ENCODE measurements at places on chromosomes 5 and 9.

DNA sequence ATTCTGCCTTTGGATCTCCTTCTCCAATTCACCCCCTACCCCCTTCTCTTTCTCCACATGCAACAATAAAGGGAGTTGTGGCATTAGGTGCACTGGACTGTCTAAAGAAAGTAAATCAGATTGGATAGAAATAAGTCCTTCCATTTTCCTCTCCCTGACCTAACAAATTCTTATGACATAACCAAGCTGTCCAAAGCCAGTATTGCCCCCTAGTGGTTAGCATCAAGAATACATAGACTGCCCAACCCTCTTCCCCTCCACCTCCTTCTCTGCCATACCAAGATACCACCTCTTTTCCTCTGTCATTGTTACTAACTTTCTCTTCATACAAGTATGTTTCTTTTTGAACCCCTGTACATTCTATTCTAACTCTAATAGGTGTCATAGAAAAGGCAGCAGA, 45.7 kb downstream of the PPARGC1B start:
- no peaks in the 10 kb centered on the region for H3K36me3 ChIP-seq
- no peaks in the 10 kb centered on the region for H3K4me1 ChIP-seq
- H3K27me3 ChIP-seq: peaks cover 19% of the 10 kb centered on the region
- no peak for DNase-seq
- no peak overlapping the region for H3K27ac ChIP-seq

DNA sequence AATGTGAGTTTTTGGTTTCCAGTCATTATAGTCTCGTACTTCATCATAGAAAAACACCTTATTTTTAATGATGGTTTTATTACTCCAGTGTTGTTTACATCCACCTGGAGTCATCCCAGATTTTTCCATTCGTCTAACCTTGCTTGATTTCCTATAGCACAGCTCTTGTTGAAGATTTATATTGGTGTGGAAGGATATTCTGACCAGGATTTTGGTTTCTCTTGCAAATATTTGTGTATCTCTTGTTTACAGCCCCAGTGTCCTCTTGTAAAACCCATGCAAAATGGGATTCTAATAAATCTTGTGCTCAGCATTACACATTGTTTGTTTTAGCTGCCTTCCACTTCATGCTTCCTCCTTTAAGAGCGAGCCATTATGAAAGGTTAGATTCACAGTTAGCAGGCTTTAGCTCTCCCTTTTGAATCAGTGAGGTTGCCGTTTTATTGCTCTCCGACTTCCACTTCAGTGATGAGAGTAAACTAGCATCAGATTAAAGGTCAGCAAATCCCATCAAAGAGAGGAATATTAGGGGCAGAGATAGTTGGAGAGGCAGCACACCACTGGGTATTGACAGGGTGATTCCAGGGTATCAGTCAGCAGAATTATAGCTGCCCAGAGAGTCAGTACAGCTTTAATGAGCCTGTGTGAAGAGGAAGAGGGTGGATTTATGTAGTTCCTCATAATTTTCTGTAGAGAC, 157.1 kb downstream of the PBX3 start:
- H3K27ac ChIP-seq: no peak overlapping the region
- H3K27me3 ChIP-seq: no peaks in the 10 kb centered on the region
- no peaks in the 10 kb centered on the region for H3K36me3 ChIP-seq
- H3K4me3 ChIP-seq: no peak overlapping the region
- H3K4me1 ChIP-seq: peaks cover 6% of the 10 kb centered on the region
- peak; percentile 11 for DNase-seq

DNA sequence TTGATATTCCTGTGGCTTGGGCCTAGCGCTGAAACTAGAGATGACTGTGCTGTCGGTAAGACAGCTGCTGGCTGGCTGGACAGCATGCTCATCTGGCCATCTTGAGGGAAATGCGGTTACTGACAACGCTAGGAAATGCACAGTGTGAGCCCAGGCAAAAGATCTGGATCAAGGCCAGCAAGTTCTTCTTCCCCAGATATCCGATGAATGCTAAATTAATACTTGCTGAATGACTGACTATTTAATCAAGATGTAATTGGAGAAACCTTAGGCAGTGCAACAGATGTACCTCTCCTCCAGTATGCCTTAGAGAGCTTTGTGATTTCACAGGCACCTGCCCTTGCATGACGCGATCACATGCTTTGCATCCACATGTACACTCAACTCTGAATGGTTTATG, 659.1 kb downstream of the EFNA5 start:
- no peaks in the 10 kb centered on the region for H3K36me3 ChIP-seq
- H3K4me3 ChIP-seq: no peak overlapping the region
- no peaks in the 10 kb centered on the region for H3K4me1 ChIP-seq
- H3K27ac ChIP-seq: no peak overlapping the region
- DNase-seq: no peak

- no peaks in the 10 kb centered on the region for H3K27me3 ChIP-seq
- no peak overlapping the region for H3K27ac ChIP-seq
- H3K4me3 ChIP-seq: no peak overlapping the region
These were observed 42.7 kb downstream of the UGCG start for GRCh38 chr9:111939322-111939721.

- no peaks in the 10 kb centered on the region for H3K36me3 ChIP-seq
- no peak for DNase-seq
- H3K4me3 ChIP-seq: no peak overlapping the region
- H3K4me1 ChIP-seq: no peaks in the 10 kb centered on the region
- H3K27me3 ChIP-seq: no peaks in the 10 kb centered on the region
- H3K27ac ChIP-seq: no peak overlapping the region
These were observed 54.1 kb upstream of the CHD1 start for GRCh38 chr5:98982880-98983279.

DNA sequence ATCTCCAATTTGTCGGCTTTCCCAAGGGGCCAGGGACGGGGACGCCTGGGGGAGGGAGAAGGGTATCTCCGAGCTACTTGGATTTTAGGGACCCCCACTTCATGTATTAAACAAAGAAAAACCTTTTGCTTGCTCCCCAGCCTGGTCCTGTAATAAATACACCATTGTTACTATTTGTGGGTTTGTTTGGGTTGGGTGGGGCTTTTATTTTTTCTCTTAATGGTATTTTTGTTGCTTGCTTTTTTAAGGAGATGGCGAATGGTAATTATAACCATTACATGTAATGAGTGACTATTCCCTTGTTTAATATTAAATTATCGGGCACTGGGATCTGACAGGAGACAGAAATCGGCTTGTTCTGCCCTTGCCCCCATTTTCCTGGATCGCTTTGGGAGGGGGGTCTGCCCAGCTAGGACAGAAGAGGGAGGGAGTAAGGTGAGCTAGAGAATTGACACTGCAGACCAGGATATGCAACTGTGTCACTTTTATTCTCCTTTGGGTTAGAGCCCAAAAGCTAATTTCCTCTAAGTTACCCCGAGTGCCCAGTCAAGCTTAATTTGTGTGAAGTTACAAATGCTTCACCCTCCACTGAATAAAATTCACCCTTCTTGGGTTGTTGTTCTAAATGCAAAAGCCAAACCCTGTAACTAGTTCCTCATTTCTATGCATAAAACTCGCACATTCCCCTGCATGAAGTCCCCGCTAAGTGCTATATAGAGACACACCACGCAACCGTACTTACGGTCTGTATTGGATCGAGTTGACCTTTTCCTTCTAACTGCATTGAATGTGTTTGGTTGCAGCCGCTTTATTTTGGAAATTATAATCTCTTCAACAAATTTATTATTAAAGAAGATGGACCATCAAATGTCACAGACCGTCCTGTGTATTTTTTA, 1.6 kb upstream of the ZNF608 start:
- no peaks in the 10 kb centered on the region for H3K27me3 ChIP-seq
- peak; percentile 44 for DNase-seq
- H3K27ac ChIP-seq: peak overlapping the region; percentile 95
- H3K36me3 ChIP-seq: no peaks in the 10 kb centered on the region
- peak overlapping the region; percentile 67 for H3K4me3 ChIP-seq

- no peak for DNase-seq
- H3K4me1 ChIP-seq: no peaks in the 10 kb centered on the region
- no peak overlapping the region for H3K4me3 ChIP-seq
These were observed 5.5 kb downstream of the OBP2A start for GRCh38 chr9:135551456-135551855.

GRCh38 chr5:143506836-143507552, 103.5 kb upstream of the NR3C1 start:
- peaks cover 11% of the 10 kb centered on the region for H3K4me1 ChIP-seq
- DNase-seq: peak; percentile 95
- H3K27ac ChIP-seq: peak overlapping the region; percentile 61
- H3K36me3 ChIP-seq: no peaks in the 10 kb centered on the region

DNA sequence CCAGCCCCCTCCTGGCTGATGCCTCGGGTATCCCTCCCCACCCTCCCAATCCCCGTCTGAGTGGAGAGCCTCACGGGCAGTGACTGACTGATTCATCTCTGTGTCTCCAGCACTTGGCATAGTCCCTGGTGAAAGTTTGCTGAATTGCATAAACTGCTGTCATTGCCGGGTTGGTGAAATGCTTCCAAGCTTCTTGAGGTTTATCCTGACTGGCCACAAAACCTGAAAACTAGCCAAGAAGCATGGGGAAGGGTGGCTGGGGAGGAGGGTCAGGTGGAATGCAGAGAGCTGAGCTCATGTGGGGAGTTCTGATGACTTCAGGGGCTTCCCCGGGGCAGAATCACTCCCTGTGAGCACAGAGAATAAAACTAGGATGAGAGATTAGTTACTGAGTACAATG, 56.9 kb upstream of the GGTA1 start:
- peak; percentile 98 for DNase-seq
- H3K27me3 ChIP-seq: peaks cover 24% of the 10 kb centered on the region
- no peaks in the 10 kb centered on the region for H3K36me3 ChIP-seq

GRCh38 chr5:78538240-78538850, 110.2 kb downstream of the LHFPL2 start:
- H3K27me3 ChIP-seq: no peaks in the 10 kb centered on the region
- no peak overlapping the region for H3K4me3 ChIP-seq
- H3K27ac ChIP-seq: no peak overlapping the region
- no peaks in the 10 kb centered on the region for H3K36me3 ChIP-seq
- peaks cover 11% of the 10 kb centered on the region for H3K4me1 ChIP-seq
- DNase-seq: no peak

DNA sequence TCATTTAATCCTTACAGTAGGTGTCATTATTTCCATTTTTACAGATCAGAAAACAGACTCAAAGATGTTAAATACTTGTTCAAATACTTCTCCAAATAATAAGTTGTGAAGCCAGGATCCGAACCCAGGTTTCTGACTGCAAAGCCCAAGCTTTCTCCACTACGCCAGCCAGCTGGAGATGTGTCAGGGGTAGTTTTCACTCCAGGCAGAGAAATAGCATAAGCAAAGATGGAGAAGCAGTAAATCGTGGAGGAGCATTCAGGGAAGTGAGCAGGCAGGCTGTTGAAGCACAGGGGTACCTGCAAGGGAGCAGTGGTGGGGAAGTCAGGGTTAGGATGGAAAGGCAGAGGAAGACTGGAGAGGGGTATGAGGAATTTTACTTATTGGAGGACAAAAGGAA, 2.9 kb downstream of the TLN1 start:
- DNase-seq: peak; percentile 18
- peaks cover 18% of the 10 kb centered on the region for H3K36me3 ChIP-seq
- H3K4me1 ChIP-seq: peaks cover 25% of the 10 kb centered on the region
- H3K27ac ChIP-seq: peak overlapping the region; percentile 90
- H3K27me3 ChIP-seq: no peaks in the 10 kb centered on the region

DNA sequence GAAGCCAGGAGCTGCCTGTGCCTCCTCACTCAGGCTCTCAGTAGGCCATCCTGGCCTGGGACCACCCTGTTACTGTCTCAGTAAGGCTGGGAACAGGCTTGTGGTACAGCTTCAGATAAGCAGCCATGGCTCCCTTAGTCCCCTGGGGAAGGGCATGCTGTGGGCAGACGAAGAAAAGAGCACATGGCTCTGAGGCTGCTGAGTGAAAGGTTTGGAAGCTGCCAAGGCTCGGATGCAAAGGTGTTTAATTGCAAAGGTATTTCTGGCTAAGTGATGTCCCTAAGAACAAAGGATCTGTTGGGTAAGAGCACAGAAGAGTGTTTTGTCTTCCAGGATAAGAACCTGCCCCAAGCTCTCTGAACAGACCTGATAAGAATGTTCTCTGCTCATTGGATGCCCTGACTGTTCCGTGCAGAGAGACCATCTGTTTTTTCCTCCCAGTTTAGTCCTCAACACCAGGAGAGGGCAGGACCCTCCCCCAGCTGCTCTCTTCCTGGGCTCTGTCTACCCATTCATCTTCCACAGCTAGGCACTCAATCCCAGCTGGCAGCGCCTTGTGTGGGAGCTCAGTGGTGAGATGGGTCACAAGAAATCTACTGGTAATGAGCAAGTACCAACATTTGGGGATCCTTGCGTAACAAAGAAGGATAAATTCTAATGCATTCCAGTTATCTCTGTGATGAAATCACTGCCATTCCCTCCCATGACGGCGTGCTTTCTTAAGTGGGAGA, 17.7 kb downstream of the ANGPTL2 start:
- H3K27ac ChIP-seq: no peak overlapping the region
- no peak overlapping the region for H3K4me3 ChIP-seq
- peaks cover 74% of the 10 kb centered on the region for H3K36me3 ChIP-seq
- peaks cover 22% of the 10 kb centered on the region for H3K4me1 ChIP-seq
- no peaks in the 10 kb centered on the region for H3K27me3 ChIP-seq

GRCh38 chr5:135890867-135891266, 4.8 kb downstream of the IL9 start:
- peaks cover 16% of the 10 kb centered on the region for H3K27me3 ChIP-seq
- H3K27ac ChIP-seq: no peak overlapping the region
- no peak overlapping the region for H3K4me3 ChIP-seq
- peaks cover 9% of the 10 kb centered on the region for H3K4me1 ChIP-seq
- no peaks in the 10 kb centered on the region for H3K36me3 ChIP-seq

DNA sequence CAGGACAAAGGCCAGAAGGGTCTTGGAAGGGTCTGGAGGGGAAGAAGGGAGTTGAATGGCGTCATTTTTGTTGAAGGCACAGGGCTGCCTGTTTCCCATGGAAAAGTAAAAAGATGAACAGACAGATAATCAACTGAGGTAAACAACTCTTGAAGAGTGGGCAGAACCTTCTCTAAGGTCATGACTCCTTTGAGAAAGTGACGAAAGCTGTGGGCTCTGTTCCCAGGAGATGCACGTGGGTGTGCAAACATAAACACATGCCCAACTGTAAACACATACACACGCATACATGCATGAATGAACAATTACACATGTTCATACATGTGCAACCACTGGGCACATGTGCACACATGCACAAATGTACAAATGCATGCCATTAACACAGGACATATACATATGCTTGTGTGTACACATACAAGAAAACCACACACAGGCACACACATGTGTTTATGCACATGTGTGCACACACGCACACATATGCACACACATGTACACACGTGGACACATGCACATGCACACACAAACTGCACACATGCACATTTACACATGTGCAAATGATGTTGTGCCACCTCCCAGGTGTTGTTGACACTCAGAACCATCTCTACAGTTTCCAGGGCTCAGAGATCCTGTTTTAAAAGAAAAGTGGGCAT, 143.3 kb downstream of the GADD45G start:
- H3K4me3 ChIP-seq: no peak overlapping the region
- no peaks in the 10 kb centered on the region for H3K4me1 ChIP-seq
- no peaks in the 10 kb centered on the region for H3K36me3 ChIP-seq
- no peaks in the 10 kb centered on the region for H3K27me3 ChIP-seq
- DNase-seq: no peak

GRCh38 chr5:131303537-131303936, 39.7 kb downstream of the CDC42SE2 start:
- no peaks in the 10 kb centered on the region for H3K27me3 ChIP-seq
- H3K4me3 ChIP-seq: no peak overlapping the region
- no peaks in the 10 kb centered on the region for H3K36me3 ChIP-seq
- DNase-seq: peak; percentile 74

- DNase-seq: no peak
- H3K27me3 ChIP-seq: peaks cover 29% of the 10 kb centered on the region
- H3K36me3 ChIP-seq: no peaks in the 10 kb centered on the region
- H3K4me3 ChIP-seq: no peak overlapping the region
- no peak overlapping the region for H3K27ac ChIP-seq
These were observed 201.2 kb upstream of the IER5L start for GRCh38 chr9:129379181-129379836.

Data from IMR-90 (cell line).